ENCODE measurements at places on chromosomes 16 and 17. TPM values are rescaled to one million over a fixed set of nuclear protein-coding genes. Genes with fewer than 3 reads are reported as not detected.

The CDC42EP4 gene
- total RNA-seq = 21.5 TPM

The CCDC57 gene
- 16.2 TPM for total RNA-seq

The OTOP2 gene
- not detected for total RNA-seq

The METTL22 gene
- total RNA-seq = 30.2 TPM

The PNPO gene
- total RNA-seq = 40.3 TPM

The ACSM2B gene
- total RNA-seq = not detected

The PDILT gene
- total RNA-seq = not detected

The CACNA1G gene
- not detected for total RNA-seq

The SPHK1 gene
- 131 TPM for total RNA-seq

The LUC7L3 gene
- total RNA-seq = 67.0 TPM

The MT1M gene
- total RNA-seq = 2.4 TPM

The PRSS21 gene
- 1.8 TPM for total RNA-seq

The KCNH6 gene
- total RNA-seq = not detected

The CDH11 gene
- 151 TPM for total RNA-seq

All from thoracic aorta endothelial cell (primary cell).